ENCODE measurements at places on chromosomes 1 and 21. TPM values are rescaled to one million over a fixed set of nuclear protein-coding genes. Genes with fewer than 3 reads are reported as not detected.

- no peak for DNase-seq
Observed at GRCh38 chr1:205858141-205858961, 8.4 kb upstream of the PM20D1 start.

DNA sequence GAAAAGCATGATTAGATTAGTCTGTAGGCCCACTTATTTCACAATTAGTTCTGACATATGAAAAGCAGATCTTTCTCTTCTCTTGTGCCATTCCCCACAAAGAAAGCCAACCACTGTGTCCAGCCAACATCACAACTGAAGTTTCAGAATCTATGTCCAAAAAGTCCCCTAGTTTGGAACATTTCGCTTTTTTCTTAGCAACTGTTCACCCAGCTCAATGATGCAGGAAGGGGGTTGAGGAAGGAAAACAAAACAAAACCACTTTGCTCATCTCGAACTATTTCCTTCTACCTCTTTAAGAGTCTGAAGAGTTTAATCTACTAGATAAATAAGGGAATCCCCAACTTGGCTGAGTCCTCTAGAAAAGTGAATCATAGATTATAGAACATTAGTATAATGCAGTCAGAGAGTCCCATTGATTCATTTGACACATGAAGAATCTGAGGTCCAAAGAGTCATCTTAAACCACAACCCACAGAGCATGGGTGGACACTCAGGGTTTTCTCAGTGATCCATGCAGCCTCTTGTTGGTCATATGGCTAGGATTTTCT lies 159.3 kb upstream of the SGIP1 start:
- no peak for DNase-seq

GRCh38 chr1:83770319-83770661 lies 228.6 kb downstream of the TTLL7 start:
- no peak for DNase-seq

DNA sequence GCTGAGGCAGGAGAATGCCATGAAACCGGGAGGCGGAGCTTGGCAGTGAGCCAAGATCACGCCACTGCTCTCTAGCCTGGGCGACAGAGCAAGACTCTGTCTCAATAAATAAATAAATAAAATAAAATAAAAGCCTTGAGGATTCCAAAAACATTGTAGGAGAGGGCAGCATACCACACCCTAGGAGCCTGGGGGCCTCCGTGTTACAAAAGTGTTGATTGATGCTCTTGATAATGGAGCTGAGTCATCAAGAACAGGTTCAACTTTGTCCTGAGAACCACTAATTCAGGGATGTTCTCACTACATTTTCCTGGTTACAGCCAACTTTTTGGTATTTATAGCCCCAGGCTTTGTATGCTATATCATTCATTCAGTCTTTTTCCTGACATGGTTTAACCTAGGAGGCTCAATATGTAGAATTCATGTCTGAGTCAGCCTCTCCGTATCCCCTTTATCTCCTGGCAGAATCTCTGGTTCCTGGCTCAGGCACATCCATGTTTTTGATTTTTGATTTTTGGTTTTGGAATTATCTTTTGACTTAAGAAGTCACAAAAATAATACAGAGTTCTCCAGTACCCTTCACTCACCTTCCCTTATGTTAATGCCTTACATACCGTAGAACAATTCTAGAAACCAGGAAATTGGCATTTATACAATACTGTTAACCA lies 69.4 kb downstream of the LRRC8D start:
- DNase-seq: peak; percentile 28

GRCh38 chr1:230248016-230248888 lies 177.9 kb downstream of the PGBD5 start:
- no peak for DNase-seq

DNA sequence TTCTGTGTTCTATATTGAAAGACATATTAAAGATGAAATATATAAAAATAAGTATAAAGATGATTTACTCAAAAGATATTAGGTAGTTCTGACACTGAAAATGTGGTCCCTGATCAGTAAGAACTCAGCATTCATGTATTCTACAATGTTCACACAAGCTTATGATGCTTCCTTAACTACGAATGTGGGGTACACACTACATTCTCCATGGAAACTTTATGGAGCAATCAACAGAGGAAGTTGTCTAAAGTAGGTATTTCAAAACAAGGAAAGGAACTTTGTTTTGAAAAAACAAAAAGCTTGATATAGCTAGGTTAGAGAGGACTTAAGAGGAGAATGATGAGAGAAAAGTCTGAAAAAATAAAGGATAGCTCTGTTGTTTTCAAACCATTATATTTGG lies 119.7 kb upstream of the RGS18 start:
- DNase-seq: no peak

DNA sequence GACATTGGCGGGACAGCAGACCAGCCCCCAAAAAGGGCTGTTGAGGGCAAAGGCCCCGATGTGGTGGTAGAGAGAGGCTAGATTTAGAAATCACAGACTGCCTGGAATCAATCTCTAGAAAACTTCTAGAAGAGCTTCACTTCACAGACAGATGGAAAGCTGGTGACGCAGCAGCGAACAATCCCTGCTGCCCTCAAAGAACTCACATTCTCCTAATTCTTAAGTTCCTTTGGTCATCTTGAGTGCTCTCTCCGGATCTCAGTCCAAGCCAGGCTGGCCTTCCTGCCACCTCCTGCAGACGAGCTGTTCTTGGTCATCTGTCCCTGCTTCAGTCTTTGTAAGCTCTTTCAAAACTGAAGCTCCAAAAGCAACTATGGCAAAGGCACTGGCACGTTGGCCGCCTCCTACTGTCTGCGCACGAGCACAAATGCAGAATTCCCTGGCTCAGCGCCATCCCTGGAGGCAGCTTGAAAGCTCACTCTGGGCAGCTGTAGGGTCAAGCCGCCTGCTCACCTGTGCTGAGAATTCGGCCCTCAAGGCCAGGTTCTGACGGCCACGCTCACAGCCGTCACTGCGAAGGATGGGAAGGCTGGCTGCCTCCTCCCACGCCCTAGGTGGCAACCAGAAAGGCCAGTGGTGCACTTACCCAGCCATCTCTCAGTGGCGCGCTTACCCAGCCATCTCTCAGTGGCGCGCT lies 110.6 kb downstream of the NPHP4 start:
- no peak for DNase-seq

- DNase-seq: no peak
Observed at GRCh38 chr21:16588433-16588860, 858.7 kb downstream of the USP25 start.

DNA sequence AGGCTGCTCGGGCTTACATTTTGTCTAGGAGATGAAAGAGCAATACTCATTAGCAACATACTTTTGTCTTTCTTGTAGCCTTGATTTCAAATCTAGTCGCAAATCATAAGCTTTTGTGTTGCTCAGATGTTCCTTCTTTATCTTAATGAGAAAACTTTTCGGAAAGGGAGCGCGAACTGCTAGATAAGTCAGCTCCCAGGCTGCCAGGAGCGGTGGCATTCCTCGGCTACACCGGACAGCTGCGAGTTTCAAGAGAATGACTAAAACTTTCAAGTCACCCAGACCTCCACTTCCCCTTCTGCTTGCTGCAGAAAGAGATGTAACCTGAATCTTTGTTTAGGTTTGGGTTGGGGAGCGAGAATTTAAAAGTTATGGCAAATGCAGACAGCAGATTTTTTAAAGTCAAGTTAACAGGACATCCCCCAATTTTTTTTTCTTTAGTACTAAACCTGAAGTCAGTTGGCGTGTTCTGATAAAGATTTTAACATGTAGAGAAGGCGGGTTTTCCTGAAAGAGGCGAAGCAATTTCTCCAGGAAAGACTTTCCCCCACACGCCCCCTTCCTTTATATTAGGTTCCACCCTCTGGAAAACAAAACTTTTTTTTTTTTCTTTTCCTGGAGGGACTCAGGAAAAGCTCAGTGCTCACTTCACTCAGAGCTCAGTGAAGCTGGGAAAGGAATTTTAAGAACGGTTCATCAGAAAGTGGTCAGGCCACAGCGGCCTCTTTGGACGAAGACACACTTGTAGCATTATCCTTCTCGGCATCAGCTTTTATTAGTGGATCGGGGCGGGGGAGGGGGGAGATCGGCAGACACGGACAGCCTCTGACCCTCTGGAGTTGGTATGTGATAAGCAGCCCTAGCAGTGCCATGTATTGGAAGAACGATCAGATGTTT lies at the start of gene LHX8:
TSS of gene LHX8 (plus strand) at position 639 of the 897 bp plus-strand sequence. CDS start 2,227 bp downstream, outside the sequence.
- DNase-seq: no peak

GRCh38 chr1:37474697-37475379 lies 458 bp downstream of the ZC3H12A start:
- DNase-seq: no peak

DNA sequence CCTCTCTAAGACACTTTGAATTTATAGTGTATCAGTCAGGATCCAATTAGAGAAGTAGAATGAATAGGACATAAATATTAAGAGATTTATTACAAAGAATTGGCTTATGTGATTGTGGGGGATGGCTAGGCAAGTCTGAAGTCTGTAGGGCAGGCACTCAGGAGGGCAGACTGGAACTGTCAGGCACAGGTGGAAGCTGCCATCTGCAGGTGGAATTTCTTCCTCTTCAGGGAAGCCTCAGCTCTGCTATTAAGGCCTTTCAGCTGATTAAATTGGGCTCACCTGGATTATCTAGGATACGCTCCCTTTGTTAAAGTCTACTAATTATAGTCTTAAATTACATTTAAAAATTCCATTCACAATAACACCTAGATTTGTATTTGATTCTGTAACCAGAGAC lies 92.0 kb upstream of the HAO2 start:
- no peak for DNase-seq

- peak; percentile 99 for DNase-seq
Observed at GRCh38 chr1:227934476-227935313, 13.0 kb downstream of the WNT9A start.

- DNase-seq: no peak
Observed at GRCh38 chr1:30234091-30234490, 489.3 kb downstream of the MATN1 start.

GRCh38 chr1:203871114-203871880 lies 9.9 kb downstream of the SNRPE start:
- peak; percentile 62 for DNase-seq

GRCh38 chr1:246104927-246105326 lies 402.2 kb downstream of the SMYD3 start:
- no peak for DNase-seq

DNA sequence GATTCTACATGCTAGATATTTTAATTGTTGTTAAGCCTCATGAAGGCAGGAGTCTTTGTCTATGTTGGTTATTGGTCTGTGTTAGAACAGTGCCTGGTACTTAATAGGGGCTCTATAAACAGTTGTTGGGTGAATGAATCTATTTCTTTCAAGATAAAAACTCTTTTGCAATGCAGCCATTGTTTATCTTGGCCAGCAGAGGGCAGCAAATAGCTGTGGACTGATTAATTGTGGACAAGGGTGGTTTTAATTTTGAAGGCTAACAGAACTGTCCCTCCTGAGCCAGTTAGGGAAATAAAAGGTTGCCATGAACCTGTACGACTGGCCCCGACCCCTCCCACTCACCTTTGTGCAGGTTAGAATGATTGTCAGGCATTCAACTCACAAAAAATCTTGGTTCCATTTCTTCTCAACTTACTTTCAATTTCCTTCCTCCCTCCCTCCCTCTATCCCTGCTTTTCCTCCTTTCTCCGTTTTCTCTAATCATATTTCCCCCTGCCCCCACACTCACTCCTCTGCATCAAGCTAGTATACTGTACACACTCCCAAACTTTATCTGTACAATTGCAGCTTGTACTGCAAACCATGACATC lies 66.3 kb upstream of the DIRAS3 start:
- peak; percentile 32 for DNase-seq

- no peak for DNase-seq
Observed at GRCh38 chr21:43269440-43269839, 100.6 kb downstream of the CRYAA start.

The LINGO4 gene
- total RNA-seq: not detected

The A3GALT2 gene
- total RNA-seq: not detected

The MSH4 gene
- total RNA-seq: 1.7 TPM

The S100A3 gene
- 4.2 TPM for total RNA-seq

The JAM2 gene
- 0.15 TPM for total RNA-seq

The NIBAN1 gene
- 10.3 TPM for total RNA-seq

The LMX1A gene
- not detected for total RNA-seq

The CCDC185 gene
- not detected for total RNA-seq

The ATAD3B gene
- 62.9 TPM for total RNA-seq

The CAMK2N1 gene
- 20.5 TPM for total RNA-seq

The SPAG17 gene
- not detected for total RNA-seq

The HAPLN2 gene
- 0.54 TPM for total RNA-seq

Data from HCT116 (cell line).